ENCODE measurements at places on chromosomes 2 and 18.

DNA sequence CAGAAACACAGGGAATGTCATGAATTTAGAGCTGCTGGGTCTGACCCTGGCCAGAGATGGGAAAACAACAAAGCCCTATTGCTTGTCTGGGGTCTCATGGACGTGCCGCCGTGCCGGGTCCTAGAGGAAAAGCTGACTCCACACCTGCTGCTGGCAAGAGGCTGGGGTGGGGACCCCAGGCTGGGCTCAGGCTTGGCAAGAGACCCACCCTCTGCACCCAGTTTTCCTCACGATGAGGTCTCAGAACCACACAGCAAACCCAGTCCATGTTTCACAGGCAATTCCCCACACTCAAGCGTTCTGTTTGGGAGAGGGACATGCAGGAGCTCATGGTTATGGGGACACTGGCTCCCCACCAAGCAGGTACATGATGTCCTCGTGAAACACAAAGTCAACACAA is 367.3 kb upstream of the SALL3 start:
- no peak for DNase-seq

- no peak for DNase-seq
Observed at GRCh38 chr2:143482316-143482715, 353.1 kb downstream of the ARHGAP15 start.

DNA sequence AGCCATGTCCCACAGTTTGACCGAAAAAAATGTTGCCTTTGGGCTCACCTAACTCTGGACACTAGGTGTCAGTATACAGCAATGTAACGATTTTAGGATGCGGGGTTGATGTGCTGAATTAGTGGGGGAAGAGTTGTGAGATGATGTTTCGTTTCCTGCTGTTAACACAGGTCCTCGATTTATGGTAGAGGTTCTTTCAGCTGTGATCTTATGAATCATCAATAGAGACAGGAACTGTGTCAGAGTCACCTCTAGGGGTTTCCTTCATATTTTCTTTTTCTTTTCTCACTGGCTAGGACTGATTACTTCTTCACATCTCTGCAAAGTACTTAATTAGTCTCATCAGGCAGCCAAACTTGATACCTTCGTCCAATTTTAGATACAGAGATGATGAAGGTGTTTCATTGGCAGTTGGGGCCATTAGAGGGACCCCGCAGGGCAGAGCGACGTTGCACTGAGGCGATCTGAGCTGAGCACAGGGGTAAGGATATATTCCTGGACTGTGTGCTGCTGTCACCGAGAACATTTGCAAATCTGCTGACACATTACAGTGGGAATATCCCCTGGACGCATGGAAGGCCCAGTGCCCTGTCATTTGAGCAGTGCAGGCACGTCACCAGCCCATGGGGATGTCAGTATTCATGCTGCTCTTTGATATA is 10.2 kb upstream of the MMADHC start:
- DNase-seq, result peak; percentile 11

DNA sequence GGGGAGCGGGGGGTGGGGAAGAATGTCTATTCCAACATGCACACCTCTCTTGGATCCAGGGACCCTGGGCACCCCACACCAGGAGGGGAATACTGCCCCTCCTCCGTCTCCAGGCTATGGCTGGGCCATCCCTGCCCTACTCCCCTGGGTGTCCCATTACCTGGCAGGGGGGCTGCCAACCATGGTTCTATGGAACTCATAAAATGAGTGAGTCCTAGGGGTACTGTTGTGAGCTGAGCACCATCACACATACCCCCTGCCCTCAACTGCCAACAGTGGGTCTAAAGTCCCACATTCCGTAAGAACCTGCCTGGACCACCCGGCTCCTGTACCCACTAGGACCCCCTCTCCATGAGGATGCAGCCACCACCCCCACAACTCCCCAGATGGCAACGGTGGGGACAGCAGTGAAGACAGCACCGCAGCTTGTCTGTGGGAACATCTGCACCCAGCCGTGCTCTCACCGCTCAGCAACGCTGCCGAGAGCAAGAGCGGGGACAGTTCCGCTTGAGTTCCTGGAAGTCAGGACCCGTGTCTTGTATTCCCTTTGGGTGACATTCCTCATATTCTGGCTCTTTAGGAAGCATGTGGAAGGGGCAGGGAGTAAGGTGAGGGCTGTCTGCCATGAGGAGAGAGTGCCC is 41.5 kb downstream of the BIN1 start:
- DNase-seq, result no peak

GRCh38 chr2:201854841-201855240 is 48.5 kb downstream of the CDK15 start:
- DNase-seq, result no peak

DNA sequence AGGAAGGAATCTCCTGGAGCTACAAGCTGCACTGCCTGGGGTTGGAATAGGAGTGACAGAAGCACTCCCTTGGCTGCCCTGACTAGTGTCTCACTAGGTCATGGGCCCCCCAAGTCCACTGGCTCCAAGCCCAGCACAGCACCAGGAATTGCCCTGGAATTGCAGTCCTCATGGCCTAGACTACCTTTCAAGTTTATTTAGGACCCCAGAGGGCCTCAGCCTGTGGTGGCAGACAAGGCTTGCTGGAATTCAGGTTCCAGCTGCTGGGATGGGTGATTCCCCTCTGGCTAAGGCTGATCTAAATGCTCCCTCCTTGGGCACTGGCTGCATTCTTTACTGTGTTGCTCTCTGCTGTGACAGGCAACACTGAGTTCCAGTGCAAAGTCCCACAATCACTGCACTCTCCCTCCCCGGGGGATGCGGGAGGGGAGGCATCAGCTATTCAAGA is 14.0 kb downstream of the STRADB start:
- no peak for DNase-seq

DNA sequence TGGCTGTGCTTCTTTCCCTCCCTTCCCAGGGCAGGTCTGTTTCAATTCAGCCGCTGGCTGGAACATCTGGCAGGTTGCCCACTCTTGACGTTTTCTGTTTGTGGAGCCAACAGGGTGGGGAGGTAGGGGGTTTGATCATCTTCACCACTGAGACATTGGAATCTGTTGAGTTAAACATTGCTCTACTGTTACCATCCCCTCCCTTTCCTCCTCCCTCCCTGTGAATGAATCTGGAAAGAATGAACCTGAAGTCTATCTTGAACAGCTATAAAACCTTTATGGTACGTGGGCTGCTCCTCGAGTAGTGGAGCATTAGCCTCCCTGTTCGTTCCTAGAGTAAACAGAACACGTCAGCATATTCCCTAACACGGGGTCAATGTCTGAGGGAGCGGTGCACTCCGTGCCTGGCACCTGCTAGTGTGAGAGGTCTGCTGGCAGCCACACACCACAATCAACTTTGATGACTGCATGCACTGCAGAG is 249.9 kb upstream of the RBBP8 start:
- no peak for DNase-seq
